Fibroblast of villous mesenchyme (primary cell): ENCODE measurements at places on chromosomes 7 and 10. TPM values are rescaled to one million over a fixed set of nuclear protein-coding genes. Genes with fewer than 3 reads are reported as not detected.

TLX1 gene
- not detected in 2 replicates for total RNA-seq

CYP17A1 gene
- total RNA-seq, result not detected in 2 replicates

FGFR2 gene
- total RNA-seq, result 0.32 and 0.86 TPM in 2 replicates

SPDYE6 gene
- total RNA-seq, result not detected in 2 replicates

SFXN3 gene
- total RNA-seq, result 81.6 and 97.0 TPM in 2 replicates

GRCh38 chr10:70694418-70695141 is 22.3 kb downstream of the ADAMTS14 start:
- peak; percentile 75 for DNase-seq

DNA sequence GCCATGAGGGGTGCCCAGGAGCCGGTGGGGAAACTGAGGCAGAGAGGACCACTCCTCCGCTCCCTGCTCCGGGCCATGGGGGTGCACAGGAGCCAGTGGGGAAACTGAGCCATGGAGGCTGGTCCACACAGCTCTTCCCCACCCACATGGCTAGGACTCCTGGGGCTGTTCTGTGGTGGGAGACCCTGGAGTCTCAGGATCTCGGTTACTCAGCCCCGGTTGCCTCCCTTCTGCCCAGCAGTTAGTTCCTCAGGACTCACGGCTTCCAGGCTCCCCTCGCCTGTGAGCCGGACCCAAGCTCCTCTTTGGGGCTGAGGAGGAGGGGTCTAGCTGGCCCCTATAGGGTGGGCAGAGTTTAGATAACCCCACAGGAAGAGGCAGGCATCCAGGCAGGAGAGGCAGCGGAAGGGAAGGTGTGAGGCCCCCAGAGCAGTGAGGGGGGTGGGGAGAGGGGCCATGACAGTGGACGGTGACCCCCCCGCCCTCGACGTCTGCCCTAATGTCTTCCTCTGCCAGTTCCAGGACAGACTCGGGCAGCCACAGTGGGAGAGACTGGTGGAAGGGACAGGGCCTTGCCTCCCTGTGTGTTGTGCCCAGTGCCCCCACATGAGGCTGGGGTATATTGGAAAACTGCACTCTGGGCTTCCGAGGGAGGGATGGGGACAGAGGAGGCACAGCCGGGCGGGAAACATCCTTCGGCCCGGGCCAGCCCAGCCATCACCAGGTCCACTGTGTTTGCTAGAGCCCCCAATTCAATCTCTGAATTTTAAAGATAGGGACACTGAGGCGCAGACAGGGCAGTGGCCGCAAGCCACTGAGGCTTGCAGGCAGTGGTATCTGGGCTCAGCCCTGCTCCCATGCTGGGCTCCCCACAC is 4.3 kb downstream of the ELFN1 start:
- no peak for DNase-seq

DNA sequence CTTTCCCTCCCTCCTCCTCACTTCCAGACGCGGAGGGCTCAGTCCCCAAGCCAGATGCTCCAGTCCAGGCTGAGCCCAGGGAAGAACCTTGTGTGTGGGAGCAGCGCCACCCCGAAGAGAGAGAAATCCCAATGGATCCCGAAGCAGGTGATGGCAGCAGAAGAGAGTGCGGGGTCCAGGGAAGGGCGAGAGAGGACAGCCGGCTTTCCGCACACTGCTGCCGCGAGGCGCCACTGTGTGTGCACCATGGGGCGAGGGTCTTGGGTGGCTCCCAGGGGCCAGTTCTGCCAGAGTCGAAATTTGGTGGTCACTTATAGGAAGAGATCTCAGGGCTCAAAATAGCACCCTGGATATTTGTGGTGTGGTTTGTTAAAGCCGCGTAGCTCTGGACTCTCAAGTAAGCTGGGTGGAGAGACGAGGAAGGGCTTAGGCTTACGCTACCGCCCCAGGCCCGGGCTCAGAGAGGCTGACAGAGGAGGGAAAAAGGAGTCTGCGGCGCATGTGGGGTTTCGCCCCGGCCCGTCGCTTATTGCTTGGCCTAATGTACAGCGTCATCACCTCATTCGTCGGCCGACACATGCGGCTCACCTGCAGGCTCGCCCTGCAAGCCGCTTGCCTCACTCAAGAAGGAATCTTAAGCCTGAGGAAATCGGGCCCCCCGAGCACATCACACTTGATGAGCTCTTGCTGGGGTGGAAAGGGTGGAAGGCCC is 12.1 kb downstream of the ZNF282 start:
- no peak for DNase-seq

DNA sequence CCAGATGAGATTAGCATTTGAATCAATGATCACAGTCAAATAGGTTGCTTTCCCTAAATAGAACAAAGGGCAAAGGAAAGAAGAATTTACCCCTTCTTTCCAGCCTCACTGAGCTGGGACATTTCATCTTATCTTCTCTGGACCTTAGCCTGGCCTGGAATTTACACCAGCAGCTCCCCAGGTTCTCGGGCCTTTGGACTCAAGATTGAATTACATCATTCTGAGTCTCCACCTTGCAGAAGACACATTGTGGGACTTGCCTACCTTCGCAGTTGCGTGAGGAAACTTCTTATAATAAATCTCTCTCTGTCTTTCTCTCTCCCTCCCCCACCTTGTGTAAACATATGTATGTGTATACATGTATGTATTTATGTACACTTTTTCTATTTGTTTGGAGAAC is 732.4 kb downstream of the IPMK start:
- no peak for DNase-seq

- DNase-seq, result no peak
Measured at GRCh38 chr7:44109991-44110390, 5.8 kb downstream of the AEBP1 start.

DNA sequence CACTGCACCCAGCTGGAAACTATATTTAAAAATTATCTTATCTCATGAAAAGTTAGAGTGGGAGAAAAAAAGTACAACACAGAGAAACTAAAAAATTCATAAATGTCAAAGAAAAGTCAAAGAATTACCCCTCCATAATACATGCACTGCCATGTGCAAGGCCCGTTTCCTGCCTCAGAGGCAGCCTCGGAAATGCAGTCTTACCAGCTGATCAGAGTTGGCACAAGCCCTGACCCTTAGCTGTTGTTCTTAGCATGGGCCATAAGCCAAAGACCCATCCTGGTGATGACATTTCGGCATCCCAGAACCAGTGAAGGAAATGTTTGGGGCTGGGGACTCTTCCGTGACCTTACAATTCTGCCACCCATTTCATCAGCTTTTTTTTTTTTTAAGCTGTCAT is 21.6 kb downstream of the RBM48 start:
- DNase-seq, result no peak

DNA sequence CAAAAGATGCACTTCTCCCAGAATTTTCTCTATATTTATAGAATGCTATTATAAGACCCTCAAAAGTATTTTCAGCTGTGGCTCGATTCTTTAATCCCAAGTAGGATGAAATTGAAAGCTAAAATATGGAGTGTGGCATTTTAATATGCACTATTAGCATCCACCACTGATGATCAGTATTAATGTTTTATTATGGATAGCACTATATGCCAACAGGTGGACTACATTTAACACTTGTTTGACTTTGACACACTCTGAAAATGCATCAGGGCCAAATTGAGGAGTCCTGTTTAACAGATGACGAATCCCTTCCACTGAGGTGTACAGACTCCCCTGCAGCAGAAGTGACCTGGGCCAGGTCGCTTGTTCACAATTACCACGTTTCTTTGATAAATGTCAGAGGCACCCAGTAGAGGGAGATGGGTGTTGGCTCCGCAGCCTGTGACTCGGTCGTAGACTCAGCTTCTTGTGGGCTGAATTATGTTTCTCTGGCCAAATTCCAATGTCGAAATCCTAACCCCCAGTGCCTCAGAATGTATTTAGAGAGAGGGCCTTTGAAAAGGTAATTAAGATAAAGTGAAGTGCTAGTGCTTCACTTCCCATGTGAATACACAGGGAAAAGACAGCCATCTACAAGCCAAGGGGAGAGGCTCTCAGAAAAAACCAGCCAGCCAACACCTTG is 48.1 kb downstream of the WIPF3 start:
- DNase-seq, result peak; percentile 37

- DNase-seq, result no peak
Measured at GRCh38 chr7:12493863-12494686, 76.4 kb upstream of the SCIN start.

DNA sequence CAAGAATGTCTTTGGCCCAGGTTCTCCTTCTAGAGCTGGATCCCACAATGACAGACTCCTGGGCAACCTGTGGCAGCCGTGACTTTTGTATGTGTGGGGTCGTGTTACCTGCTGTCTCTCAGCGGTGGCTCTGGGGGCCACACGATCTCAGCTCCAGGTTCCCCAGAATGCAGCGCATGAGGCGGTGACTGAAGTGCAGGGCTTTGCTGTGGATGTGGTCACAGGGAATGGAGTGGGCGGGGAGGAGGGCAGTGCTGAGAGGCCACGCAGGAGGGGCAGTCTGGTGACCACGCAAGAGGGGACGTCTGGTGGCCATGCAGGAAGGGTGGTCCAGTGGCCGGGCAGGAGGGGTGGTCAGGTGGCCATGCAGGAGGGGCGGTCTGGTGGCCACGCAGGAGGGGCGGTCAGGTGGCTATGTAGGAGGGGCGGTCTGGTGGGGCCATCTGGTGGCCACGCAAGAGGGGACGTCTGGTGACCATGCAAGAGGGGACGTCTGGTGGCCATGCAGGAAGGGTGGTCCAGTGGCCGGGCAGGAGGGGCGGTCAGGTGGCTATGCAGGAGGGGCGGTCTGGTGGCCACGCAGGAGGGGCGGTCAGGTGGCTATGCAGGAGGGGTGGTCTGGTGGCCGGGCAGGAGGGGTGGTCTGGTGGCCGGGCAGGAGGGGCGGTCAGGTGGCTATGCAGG is 112.7 kb downstream of the ACTR3B start:
- no peak for DNase-seq

- DNase-seq, result no peak
Measured at GRCh38 chr10:61321041-61321857, 131.9 kb downstream of the TMEM26 start.

DNA sequence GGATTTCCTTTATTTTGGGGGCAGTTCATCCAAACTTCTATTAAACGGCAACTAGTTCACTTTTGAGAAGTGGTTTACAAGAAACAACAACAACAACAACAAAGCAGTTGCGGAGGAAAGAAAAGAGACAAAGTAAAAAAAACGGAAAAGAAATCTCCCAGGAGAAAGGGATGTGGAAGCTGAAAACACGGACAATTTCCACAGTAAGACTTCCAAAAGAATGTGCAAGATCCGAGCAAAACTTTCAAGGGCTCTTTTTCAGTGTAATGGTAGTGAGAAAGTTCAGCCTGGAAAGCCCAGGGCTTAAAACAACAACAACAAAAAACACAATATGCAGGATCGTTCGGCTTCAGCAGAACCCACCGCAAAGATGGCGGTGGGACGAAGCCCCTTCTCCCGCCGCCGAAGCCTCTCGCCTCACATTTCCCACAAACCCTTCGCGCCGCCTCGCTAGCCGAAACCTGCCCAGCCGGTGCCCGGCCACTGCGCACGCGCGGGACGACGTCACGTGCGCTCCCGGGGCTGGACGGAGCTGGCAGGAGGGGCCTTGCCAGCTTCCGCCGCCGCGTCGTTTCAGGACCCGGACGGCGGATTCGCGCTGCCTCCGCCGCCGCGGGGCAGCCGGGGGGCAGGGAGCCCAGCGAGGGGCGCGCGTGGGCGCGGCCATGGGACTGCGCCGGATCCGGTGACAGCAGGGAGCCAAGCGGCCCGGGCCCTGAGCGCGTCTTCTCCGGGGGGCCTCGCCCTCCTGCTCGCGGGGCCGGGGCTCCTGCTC is at the start of gene TNKS2:
Gene TNKS2 (plus strand): TSS at position 553 of the 775 bp plus-strand sequence. CDS start 265 bp downstream, outside the sequence.
- peak; percentile 93 for DNase-seq

DNA sequence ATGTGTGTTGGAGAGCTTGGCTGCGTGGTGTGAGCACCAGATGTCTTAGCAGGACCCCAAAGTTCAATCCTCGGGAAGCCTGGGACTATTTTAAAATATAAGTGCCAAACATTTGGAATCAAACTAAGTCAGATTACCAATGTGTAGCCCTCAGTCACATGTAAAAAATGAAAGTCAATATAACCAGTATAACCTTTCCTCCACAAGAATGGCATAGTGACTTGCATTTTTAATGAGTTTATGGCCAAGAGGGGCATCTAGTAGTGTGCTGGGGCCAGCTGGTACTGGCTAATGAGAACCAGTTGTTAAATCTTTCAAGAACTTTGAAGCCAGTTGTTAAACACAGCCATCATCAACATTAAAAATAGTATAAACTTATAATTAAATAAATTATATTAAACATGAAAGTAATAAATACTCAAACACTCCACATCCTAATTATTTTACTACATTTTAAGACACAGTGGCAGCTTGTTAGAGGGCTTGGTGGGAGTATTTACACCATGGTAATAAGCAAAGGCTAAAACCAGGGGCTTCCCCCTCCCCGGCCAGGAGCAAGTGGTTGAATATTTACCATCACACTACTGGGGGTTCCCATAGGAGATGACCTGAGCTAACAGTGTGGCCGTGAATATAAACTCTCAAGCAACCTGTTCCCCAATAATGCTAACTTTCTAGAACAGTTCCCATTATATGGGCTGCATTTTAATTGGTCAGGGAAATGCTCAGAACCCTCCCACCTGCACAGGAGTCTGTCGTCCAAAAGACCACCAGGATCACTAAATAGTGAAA is 7.9 kb upstream of the FAM170B start:
- no peak for DNase-seq

DNA sequence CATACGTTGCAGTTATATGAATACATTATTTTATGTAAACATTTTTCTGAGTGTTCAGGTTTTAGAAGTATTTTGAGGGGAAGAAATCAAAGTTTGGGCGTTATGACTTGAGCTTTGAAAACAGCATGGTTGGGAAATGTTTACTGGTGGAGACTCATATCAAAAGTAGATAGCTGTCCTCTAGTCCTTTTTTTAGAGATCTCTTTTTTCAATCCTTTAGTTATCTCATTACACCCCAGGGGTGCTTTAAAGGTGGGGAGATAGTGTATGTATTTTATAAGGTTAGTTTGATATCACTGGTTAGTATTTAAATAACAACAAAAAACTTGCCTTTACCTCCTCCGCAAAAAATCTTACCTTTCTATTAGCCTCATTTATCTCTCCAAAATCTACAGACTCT is 2.3 kb downstream of the DMTF1 start:
- no peak for DNase-seq
